ENCODE measurements at places on chromosomes 3 and 15.

DNA sequence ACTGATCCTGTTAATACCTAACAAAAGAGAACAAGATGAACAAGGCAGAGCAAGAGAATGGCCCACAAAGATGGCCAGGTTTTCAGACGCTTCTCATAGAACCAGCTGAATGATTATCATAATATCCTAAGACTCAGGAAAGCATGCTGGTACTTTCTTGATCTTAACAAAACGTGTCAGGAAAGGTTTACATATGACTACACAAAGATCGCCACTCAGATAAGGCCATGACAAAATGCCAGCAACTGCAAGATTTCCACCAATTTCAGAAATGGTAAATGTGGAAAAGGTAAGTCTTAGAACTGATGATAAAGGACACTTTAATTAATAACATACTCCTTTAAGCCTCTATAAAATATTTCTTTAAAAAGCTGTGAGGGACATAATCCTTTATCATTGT lies 108.8 kb downstream of the DLG1 start:
- DNase-seq: no peak

- no peak for DNase-seq
Observed at GRCh38 chr3:10311710-10312109, 9.2 kb downstream of the SEC13 start.

DNA sequence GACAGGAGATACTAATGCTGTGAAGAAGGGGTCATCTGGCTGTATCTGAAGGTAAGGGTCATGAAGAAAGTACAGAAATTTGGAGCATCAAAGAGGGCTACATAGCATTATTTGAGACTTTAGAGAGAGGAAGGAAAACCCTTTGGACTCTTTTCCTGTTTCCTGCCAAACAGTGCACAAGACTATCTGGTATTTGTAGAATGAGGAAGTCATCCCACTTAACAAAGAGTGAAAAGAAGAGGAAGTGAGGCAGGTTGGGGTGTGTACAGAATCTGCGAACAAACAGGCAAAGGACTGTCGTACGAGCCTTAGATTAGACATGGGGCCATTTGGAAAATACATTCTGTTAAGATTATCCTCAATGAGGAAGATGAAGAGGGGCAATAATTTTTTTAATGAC lies 546.8 kb upstream of the EPHA6 start:
- no peak for DNase-seq

DNA sequence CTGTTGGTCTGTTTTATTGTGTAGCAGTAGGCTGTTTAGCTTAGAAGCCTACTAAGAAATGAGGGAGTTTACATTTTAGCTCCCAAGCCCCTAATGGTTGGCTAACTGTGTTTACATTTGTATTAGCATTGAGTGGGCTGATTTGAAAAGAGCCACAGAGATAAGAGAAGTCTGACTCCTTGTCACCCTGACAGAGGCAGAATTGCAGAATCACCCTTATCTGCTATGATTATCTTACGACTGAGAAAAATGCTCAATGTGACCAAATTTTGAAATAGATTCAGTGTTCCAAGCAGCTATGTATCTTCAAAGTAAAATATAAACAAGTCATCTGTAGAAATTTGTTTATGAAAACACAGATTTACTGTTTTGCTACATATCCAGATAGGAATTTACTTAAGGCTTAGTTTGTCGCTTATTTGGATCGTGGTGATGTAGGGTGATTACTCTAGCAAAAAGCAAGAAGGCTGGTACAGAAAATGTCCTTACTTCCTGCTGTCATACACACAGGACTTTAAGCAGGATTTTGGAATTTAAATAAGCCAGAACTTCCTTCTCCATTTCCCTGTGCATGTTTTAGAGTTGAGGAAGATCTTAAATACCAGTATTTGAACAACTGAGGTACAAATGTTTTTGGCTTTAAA lies 19.0 kb downstream of the SEMA6D start:
- DNase-seq: no peak

GRCh38 chr15:101024073-101024695 lies 105.0 kb downstream of the LRRK1 start:
- no peak for DNase-seq

All from stimulated activated CD8-positive, alpha-beta memory T cell treated with anti-CD3 and anti-CD28 coated beads, Interleukin-7, amount 100 ng/mL, for 24 hours (primary cell).